CD4-positive, alpha-beta T cell (primary cell): ENCODE measurements at places on chromosomes 7 and 10. TPM values are rescaled to one million over a fixed set of nuclear protein-coding genes. Genes with fewer than 3 reads are reported as not detected.

The RNF32 gene
- not detected for total RNA-seq

The CCDC172 gene
- total RNA-seq, result not detected

GRCh38 chr7:93544691-93545090, 29.8 kb downstream of the CALCR start:
- no peak for DNase-seq

- no peak for DNase-seq
These were observed 24.3 kb downstream of the CBLL1 start for GRCh38 chr7:107768263-107768662.

DNA sequence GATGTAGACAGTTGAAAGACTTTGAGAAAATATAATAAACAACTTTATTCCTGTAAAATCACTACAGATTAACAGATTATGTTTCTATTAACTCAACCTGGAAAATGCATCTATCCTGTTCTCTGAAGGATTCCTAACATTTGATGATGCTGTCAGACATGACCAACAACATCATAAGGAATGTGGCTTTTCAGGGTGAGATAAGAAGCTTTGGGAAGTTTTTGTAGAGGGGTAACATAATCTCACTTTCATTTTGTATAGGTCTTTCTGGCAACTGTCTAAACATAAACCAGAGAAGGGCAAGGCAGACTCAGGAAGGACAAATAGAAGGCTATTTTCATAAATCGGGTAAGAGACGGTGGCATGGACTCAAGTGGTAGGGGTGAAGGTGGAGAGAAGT, 112.2 kb downstream of the TES start:
- no peak for DNase-seq

GRCh38 chr7:113715981-113716856, 202.6 kb downstream of the PPP1R3A start:
- DNase-seq, result no peak
